ENCODE measurements at places on chromosomes 6 and 20.
A peak's percentile ranks its signal among the peaks of the same experiment; 100 is the strongest.

DNA sequence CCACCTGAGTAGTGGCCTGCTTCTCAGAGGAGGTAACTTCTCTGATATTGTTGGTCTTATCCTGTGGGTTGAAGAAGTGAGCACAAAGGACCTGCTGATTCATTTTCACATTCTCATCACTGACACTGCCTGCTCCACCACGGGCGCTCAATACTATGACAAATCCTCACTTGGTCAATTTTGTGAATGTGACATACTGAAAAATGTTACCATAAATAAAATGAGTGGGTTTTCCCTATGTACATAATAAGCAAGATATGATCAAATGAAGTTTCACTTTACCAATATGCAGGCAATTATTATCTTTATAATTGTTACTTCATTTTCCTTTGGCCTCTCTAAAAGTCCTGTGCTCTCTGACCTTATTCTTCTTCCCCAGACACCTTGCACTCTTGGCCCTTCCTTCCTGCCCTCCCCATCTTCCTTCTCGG, 71.5 kb upstream of the RIPOR2 start:
- DNase-seq: no peak

DNA sequence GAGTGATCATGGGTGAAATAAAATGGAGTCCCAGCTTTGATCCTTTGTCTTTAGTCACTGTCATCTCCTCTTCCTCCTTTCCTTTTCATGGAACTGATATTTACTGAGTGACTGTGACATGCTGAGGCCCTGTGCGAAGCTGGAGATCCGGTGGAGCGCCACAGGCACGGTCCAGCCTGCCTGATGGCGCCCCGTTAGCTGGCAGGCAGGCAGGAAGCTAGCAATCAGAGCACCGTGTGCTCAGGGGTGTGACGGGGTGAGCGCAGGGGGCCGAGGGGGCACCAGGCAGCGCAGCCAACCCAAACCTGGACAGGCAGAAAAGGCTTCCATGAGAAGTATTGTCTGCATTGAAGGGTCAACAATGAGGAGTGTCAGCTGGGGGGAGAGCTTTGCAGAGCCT, 100.2 kb upstream of the AKAP12 start:
- DNase-seq: no peak

GRCh38 chr6:19159089-19159488, 678.1 kb upstream of the ID4 start:
- DNase-seq: peak; percentile 63

- no peak for DNase-seq
Observed at GRCh38 chr6:9527679-9528286, 887.1 kb downstream of the TFAP2A start.

DNA sequence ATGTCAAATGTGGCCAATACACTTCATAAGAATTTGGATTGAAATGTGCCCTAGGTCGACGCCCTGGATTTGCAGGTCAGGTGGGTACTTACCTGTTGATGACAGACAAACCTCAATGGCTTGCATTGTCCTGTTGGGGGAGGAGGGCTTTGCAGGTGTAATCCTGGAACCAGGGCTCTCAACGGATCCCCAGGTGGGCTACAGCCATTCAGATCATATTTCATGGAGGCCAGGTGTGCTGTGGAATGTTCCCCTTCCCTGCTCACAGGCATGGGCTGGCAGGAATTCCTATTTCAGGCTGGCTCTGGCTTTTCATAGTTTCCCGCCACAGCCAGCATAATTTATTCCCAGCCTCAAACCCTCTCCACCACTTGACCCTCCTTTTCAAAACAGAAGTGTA, 254.7 kb downstream of the SMOC2 start:
- DNase-seq: no peak

GRCh38 chr6:119112812-119113530, 34.5 kb upstream of the FAM184A start:
- DNase-seq: no peak

DNA sequence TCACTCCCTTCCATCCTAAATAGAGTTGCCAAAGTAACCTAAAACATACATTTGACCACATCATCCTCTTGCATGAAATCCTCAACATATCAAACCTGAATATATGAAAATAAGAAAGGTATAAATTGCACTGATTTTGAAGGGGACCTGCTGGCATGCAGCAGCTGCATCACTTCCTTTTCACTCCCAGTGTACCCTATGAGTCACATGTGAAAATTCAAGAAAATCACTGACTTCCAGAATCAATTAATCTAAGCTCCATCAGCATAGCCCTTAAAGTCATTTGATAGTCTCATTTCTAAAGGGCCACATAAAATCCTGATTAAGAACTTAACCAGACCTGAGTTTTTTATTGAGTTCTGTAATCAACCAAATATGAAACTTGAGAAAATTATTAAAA, 24.3 kb downstream of the SNX14 start:
- DNase-seq: peak; percentile 30

GRCh38 chr20:56247954-56248782, at the start of gene MC3R:
MC3R (plus strand) TSS chr20:56248732; CDS start chr20:56248844, 112 bp downstream.
- DNase-seq: peak; percentile 5

DNA sequence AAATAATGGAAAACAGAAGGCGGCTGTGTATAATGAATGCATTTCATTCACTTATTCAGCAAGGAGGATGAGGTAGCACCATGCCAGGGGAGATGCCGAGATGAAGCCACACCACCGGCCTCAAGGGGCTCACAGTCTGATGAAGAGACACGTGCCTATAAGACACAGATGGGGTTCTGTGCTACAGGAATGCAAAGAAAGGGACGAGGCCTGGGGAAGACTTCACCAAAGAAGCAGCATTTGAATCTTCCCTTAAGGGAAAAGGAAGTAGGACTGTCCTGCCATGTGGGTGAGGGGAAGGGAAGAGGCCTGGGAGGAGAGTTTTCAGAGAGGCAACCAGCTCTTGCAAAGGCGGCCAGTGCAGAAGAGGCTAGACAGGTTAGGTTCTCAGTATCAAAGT, 98.9 kb downstream of the PSMG4 start:
- DNase-seq: no peak

- DNase-seq: peak; percentile 16
Observed at GRCh38 chr20:57498425-57499400, 26.2 kb downstream of the CTCFL start.

DNA sequence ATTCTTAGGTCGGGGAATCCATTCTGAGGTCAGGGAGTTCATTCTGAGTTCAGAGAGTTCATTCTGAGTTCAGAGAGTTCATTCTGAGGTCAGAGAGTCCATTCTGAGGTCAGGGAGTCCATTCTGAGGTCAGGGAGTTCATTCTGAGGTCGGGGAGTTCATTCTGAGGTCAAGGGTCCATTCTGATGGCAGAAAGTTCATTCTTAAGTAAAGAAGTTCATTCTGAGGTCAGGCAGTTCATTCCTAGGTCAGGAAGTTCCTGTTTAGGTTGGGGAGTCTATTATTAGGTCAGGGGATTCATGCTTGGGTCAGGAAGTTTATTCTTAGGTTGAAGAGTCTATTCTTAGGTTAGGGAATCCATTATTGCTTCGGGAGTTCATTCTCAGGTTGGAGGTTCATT, 16.5 kb upstream of the NXT1 start:
- no peak for DNase-seq

GRCh38 chr6:127343809-127344659, 625 bp upstream of the ECHDC1 start:
- DNase-seq: peak; percentile 49

- DNase-seq: no peak
Observed at GRCh38 chr6:125078602-125079321, 74.8 kb upstream of the TPD52L1 start.

GRCh38 chr6:1619098-1619672, 9.5 kb downstream of the FOXC1 start:
- no peak for DNase-seq

GRCh38 chr6:11774426-11774825, 4.2 kb downstream of the ADTRP start:
- no peak for DNase-seq

GRCh38 chr6:16337295-16337975, 99.0 kb downstream of the GMPR start:
- peak; percentile 99 for DNase-seq

- no peak for DNase-seq
Observed at GRCh38 chr20:50223039-50224005, 32.7 kb downstream of the CEBPB start.

GRCh38 chr6:80939898-80940297, 812.6 kb downstream of the TENT5A start:
- no peak for DNase-seq

DNA sequence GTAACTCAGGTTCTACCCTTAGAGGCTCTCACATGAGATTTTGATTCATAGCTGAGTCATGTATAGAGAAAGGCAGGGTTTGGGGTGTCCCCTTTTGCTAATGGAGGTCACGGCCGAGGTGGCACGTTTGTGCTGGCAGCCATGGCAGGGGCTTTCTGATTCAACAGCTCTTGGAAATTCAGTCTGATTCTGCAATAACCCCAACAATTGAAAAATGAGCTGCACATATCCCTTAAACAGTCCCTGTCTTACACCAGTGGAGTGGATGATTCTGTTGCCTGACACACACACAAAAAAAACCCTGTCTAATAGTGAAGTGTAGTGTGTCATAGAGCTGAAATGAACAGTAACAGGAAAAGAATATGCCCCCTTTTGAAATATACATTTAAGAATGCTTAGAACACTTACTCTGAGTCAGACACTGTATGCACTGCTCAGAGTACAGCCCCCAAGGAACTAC, 40.4 kb upstream of the ARG1 start:
- no peak for DNase-seq

GRCh38 chr6:14811775-14812428, 434.0 kb upstream of the JARID2 start:
- DNase-seq: peak; percentile 86

GRCh38 chr6:71599359-71599758, 287.0 kb upstream of the RIMS1 start:
- no peak for DNase-seq

DNA sequence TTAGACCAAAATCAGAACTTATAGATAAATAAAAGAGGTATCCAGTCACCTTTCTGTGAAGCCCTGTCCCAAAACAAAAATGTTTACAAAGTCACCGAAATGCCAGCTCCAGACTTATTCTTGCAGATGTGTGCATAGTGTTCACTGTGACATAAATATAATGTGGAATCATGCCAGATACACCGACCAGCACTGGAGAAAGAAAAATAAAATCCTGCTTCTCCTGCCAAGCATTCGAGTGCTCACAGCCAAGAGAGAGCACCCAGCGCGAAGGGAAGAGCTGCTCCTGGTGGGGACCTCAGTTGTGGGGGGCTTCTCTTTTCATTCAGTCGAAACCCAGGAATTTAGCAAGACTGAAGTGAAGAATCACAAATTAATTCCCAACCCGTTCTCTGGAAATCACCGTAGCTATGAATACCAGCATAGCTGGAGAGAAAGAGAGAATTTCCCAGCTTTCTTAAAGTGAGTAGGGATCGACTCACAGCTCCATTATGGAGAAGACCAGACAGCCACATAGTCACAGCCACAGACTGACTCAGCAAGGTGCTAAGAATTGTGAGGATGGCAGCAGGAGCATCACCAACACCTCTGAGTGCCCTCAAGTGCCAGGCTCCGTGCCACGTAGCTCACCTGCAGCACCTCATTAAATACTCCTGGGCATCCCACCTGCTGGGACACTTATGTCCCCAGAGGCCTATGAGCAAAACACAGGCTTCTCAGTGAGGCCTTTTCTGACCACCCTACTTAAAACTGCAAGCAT, 33.2 kb downstream of the BFSP1 start:
- peak; percentile 23 for DNase-seq

DNA sequence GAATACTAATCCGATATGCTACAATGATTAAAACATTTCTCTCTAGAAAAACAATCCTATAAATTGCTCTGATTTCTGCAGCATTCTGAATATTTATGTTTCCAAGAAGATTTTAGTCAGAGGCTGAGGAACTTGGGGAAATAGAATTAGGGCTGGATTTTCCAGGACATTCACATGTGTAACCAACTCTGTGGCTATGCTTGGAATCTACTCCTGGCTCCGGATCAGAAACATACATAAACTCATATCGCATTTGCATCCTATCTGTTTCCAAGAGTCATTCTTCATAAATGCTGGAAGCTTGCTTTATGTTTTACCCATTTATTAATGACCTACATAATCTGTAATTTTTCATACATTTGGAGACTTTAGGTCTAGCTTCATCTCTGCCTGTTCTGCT, 459.9 kb upstream of the MARCKS start:
- DNase-seq: peak; percentile 90

Data from fibroblast of skin of abdomen (primary cell).